Renal pelvis (tissue), 12 donors: ENCODE measurements at places on chromosomes 16 and 17. TPM values are rescaled to one million over a fixed set of nuclear protein-coding genes. Genes with fewer than 3 reads are reported as not detected.

GRCh38 chr17:72113751-72114150 is 7.1 kb upstream of the SOX9 start:
- DNase-seq = no peak

Gene METRNL
- 69.5 TPM for polyA plus RNA-seq

GRCh38 chr17:55067697-55068439 is 99.3 kb downstream of the STXBP4 start:
- DNase-seq = no peak

DNA sequence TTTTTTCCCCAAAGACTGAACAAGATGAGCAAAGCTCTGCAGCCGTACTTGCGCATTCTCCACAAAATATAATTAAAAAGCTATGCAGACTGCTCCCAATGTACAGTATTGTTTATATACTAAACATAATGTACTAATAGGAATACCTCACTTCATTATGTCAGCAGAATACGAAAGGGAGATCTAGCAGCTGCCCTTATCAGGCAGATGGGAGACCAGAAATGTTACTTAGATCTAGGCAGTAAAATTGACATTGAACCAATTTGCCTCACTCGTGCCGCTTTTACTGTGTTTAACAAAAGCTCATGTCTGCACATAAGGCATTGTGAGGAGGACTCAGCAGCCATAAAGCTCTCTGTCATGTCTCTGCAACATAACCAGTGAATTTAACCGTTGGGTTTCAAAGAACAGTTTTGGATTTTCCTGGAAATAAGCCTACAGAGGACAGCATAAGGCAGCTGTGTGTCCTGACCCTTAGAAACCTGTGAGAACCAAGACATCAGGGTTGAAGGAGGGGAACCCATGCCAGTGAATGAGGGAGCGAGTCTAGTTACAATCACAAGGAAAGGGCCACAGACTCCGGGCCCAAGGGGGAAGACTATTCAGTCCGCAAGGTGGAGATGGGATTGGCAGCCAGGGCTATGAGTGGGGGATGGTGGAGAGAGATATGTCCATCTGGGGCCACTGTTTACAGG is 71.4 kb downstream of the GNAO1 start:
- no peak for DNase-seq

Gene MYOCD
- 6.4 TPM for polyA plus RNA-seq

DNA sequence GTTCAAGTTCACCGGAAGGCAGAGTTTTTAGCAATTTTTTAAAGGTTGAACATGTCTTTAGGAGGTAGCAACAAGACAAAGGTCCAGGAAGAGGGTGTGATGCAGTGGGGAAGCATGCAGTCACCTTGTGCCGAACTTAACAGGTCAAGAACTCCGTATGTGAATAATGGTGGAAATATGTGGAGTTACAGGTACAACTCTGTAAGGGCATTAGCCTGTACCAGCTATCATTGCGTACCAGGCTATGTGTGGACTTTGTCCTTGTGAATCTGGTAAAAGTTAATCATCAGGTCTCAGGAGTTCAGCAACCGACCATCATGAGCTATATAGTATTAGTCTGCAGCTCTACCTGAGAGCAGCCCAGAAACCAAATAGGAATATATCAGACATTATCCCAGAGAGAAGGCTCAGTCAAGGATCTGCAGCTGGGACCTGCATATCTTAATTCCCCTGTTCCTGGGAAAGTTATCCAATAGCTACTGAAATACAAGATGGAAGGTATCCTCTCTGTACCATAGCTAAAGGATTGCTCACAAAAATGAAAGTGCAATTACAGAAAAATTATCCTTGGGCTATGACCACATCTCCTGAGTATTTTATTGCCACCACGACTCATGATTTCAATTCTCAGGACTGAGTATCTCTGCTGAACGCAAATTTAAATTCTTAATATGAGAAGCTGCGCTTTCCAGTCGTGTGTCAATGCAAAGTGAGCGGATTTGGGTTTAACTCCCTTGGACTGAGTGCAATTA is 469.3 kb downstream of the CDH13 start:
- no peak for DNase-seq

DNA sequence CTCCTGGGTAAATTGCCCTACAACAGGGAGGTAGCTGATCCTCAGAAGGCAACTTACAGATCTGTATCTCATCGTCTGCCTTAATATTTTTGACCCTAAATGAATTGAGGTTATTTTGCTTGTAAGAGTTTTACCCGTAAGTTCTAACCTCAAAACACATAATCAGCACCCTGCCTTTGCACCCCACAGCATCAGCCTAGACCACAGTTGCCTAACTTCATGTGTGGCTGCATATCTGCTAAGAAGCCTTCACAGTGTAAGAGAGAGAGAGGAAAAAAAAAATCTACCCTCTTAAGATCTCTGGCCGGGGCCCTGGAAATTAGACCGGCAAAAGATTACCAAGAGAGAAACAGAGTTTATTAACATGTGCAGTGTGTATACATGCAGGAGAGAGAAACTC is 76.9 kb downstream of the ARHGAP44 start:
- DNase-seq = no peak

GRCh38 chr16:16014329-16015224 is 65.2 kb downstream of the ABCC1 start:
- no peak for DNase-seq

DNA sequence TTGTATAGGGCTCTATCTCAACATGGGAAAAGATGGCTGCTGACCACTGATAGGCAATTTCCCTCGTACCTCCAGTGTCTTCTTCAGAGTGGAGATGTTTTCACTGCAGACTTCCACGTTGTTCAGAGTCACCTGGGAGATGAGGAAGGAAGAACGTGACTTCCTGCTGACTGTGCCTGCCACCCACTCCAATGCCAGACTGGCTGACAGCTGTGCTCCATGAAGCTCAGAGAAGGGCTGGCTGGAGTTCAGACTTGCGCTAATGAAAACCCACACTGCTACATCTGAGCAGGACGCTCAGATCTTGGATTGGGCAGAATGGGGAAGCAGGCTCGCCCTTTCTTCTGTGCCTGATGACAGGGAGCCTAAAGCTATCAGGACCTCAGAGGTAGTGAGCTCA is 33.1 kb downstream of the COG4 start:
- DNase-seq = no peak

Gene NRN1L
- 0.51 TPM for polyA plus RNA-seq

- no peak for DNase-seq
Measured at GRCh38 chr17:50353600-50354195, 7.8 kb downstream of the XYLT2 start.

- no peak for DNase-seq
Measured at GRCh38 chr17:6502871-6503509, 53.4 kb downstream of the PITPNM3 start.

Gene TBC1D3H
- polyA plus RNA-seq = 9.8 TPM

DNA sequence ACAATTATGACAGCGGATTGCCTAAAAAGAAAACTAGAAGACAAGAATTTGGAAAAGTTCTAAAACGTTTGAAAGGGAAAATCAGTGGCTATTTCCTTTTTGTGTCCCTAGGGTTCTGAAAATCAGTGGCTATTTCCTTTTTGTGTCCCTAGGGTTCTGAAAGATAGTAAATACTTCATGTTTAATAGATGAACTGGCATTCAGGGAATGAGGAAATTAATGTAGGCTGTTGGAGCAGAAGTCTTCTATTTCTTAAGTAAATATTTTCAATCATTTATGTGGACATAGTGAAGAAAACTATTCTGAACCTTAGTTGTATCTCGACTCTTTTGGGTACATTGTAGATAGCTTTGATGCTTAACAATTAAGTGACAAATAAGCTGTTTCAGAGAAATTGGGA is 78.9 kb downstream of the SHISA6 start:
- DNase-seq = no peak

GRCh38 chr16:57278494-57278893 is 6.0 kb downstream of the PLLP start:
- DNase-seq = no peak

DNA sequence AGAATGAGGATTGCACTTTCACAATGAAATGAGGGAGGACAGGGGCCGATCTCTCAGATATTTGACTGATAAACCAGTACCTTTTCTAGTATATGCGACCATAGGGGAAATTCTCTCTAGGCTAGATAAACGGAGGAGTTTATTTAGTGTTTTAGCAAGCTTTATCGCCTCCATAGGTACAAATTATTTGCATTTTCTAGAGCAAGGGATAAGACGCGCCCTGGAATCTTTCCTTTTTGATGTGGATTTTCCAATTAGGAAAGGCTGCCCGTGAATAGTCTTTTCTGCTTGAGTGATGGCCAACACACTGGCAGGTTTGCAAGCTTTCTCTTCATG is 351 bp upstream of the GDPD1 start:
- DNase-seq = no peak

Gene CACNG1
- 0.09 TPM for polyA plus RNA-seq

DNA sequence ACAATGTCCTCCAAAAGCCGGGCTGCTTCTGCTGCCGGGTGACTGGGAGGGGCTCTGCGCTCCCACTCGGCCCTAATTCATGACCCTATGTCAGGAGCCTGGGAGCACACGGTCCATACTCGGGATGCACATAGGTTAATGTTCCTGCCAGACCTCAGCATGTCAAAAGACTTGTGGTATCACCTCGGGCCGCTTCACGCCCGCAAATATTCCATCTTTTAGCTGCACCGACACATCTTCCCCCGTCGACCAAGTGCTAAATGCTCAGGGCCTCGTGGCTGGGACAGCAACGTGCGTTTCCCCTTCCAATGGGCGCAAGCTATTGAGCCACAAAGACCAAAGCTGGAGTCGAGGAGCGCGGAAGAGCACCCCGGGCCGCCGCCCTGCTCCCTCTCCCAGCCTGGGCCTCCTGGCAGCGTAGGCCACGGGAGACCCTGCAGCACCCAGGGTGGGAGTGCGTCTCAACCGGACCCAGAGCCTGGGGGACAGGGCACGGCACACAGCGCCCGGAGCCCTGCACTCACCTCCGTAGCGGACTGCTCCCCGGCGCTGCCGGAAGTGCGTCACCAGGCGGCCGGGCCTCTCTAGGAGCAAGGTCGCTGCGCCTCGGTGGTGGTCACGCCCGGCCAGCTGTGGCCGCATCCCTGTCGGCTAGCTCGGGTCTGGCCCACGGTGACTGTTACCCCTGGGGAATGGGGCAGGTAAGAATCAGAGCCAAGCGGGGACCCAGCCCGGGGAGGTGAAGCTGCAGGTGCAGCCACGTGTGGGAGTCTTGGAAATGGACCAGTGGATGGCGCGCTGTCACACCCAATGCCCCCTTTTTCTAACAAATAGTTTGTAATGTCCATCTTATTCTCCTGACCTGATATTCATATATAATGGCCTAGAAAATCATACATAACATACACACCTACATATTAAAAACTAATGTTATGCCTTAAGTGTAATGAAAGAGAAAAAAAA is at the start of gene ZNF23:
TSS of gene ZNF23 (minus strand) at position 562 of the 963 bp plus-strand sequence. CDS start 5,451 bp downstream, outside the sequence.
- peak; percentile 81 for DNase-seq

DNA sequence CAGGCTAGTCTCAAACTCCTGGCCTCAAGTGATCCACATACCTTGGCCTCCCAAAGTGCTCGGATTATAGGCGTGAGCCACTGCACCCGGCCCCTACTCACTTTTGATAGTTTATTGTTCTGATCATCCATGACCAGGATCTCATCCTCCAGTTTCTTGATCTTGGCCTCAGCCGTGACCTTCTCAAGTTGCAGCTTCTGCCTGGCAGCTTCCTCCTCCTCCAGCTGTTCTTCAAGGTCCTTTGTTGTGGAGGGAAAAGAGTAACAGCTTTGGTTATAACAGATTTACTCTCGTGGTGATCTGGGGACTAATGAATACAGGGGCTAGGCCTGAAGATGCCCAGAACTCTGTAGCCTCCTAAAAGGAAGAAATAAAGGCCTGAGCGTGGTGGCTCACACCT is 89.9 kb downstream of the NDE1 start:
- DNase-seq = no peak

Gene CDRT15L2
- polyA plus RNA-seq = not detected

DNA sequence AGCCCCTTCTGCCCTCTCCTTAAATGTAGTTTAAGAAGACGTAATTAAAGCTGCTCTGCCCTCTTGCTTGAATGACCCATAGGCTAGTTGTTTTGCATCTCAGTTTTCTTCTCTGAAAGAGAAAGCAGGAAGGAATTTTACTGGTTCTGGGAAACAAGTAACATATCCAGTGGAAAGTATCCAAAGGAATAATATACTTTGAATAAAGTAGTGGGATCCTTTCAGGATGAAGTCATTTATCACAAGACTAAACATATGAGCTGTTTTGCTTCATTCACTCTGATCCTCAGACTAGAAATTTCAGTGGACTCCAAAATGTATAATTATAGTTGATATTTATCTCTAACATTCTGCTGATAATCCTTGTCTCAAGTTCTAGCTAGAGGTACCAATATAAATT is 1297.6 kb upstream of the GOT2 start:
- DNase-seq = no peak

DNA sequence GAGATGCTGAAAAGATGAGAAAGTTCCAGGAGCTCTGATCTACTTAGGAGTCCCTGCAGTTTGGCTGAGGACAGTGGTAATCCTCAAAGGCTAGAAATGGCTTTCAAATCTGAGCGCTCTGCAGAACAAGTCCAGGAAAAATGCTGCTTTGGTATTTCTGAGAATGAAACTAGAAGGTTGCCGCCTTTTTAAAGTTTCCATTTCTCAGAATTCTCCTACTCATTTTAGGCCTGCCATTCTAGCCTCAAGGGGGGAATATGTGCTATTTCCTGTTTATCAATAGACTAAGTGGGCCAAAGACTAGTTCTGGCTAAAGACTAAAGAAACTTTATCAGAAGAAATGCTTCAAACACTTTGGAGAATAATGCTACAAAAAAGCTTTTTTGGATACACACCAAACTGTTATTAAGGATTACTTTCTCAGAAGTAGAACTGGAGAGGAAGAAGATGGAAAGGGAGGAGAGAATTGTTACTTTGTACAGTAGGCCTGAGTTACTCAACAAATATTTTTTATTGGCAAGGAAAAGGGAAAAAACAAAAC is at the start of gene SLFN12L:
TSS of gene SLFN12L (minus strand) at position 78 of the 541 bp plus-strand sequence. CDS start 15,314 bp downstream, outside the sequence.
- DNase-seq = no peak

DNA sequence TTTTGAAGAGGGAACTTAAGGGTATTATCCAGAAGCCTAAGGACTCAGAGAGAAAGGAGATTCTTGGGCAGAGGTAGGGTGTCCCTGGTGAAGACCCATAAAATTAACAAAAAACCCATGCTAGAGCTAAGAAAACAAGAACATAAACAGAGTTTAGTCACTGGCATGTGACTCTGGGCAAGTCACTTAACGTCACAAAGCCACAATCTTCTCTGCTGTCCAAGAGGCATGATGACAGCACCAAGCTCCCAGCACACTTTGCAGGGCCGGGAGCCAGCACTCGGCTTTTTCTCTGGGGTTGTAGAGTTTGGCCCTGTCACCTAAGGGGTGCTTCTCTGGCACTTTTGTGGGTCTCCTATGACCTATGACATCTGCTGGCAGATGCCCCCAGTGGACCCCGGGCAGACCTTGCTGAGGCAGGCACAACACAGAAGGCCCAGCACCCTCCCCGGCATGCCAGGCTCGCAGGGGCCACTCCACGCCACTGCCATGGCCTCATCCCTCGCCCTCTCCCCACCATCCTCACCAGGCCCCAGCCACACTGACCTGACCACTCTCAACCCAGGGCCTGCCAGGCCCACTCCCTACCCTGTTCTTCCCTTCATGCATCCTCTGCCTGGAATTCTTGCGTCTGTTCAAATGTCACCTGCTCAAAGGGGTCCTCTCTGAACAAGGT is 69.8 kb downstream of the DYNLRB2 start:
- DNase-seq = no peak

GRCh38 chr17:540631-541030 is 174.0 kb downstream of the VPS53 start:
- DNase-seq = no peak

- DNase-seq = no peak
Measured at GRCh38 chr16:71781741-71782140, 26.9 kb downstream of the AP1G1 start.

GRCh38 chr17:63349478-63350000 is 96.6 kb downstream of the CYB561 start:
- DNase-seq = no peak

GRCh38 chr16:78428193-78428592 is 328.7 kb downstream of the WWOX start:
- DNase-seq = no peak

Gene WNT9B
- polyA plus RNA-seq = 7.2 TPM
